DMS53 (cell line): ENCODE measurements at places on chromosomes 7 and 10.

DNA sequence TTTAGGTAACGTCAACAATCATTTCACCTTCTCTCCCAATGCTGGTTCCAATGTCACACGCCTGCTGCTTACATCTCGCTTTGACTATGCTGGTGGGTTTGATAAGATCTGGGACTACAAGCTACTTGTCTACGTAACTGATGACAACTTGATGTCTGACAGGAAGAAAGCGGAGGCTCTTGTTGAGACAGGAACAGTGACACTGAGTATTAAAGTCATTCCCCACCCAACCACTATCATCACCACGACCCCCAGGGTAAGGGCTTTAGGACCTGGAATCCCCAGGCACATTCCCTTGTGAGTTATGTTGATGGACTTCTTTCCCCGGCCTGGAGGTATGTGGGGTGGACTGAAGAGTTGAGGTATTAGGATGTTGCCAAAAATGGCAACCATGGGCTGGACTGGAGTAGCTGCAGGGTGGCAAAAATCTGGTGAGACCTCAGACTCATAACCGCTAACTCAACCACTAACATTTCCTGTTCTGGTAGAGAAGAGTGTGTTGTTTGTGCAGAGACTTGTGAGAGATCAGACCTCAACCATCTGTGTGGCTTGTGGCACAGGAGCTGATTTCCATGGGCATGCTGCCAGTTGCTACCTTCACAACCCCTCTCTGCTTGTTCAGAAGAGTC, 59.2 kb downstream of the CDHR3 start:
- DNase-seq, result peak; percentile 33

GRCh38 chr10:101495324-101495925, 92.6 kb downstream of the POLL start:
- peak; percentile 59 for DNase-seq

GRCh38 chr7:70190281-70190680, 592.0 kb downstream of the AUTS2 start:
- no peak for DNase-seq

DNA sequence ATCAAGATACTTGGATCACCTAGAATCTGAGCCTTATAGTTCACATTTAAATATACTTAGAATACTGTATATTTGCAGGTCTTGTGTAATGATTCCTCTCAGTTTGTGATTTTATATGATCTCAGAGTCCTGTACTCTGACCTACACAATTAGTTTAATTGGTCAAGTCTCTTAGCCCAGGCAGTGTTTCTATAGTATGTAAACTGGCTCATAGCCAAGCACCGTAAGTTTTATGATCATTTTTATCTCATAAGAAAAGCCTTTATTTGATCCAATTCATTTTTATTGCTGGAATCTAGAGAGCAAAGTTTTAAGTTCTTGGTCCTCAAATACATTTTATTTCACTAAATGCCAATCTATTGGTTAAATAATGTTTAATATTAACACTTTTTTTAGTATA, 242.2 kb downstream of the MALRD1 start:
- no peak for DNase-seq

- DNase-seq, result no peak
These were observed 12.3 kb downstream of the KLHL7 start for GRCh38 chr7:23117841-23118240.

DNA sequence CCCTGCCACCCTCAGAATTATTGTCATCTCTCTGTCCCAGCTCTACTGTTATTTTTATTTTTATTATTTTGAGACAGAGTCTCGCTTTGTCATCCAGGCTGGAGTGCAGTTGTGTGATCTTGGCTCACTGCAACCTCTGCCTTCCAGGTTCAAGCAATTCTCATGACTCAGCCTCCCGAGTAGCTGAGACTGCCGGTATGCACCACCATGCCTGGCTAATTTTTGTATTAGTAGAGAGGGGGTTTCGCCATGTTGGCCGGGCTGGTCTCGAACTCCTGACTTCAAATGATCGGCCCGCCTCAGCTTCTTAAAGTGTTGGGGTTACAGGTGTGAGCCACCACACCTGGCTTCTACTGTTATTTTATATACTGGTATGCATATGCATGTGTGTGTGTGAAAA, 11.0 kb downstream of the CALHM2 start:
- DNase-seq, result no peak

GRCh38 chr10:91211675-91212074, 8.8 kb upstream of the PCGF5 start:
- peak; percentile 30 for DNase-seq

GRCh38 chr7:3300221-3300650, 816 bp upstream of the SDK1 start:
- peak; percentile 57 for DNase-seq

- peak; percentile 83 for DNase-seq
These were observed 3.8 kb downstream of the RTKN2 start for GRCh38 chr10:62264702-62265436.

- DNase-seq, result no peak
These were observed 181.8 kb downstream of the ELFN1 start for GRCh38 chr7:1851721-1852516.

GRCh38 chr7:123624527-123625183, 23.0 kb downstream of the ASB15 start:
- peak; percentile 73 for DNase-seq

- DNase-seq, result no peak
These were observed 36.0 kb downstream of the NRCAM start for GRCh38 chr7:108419961-108420908.

DNA sequence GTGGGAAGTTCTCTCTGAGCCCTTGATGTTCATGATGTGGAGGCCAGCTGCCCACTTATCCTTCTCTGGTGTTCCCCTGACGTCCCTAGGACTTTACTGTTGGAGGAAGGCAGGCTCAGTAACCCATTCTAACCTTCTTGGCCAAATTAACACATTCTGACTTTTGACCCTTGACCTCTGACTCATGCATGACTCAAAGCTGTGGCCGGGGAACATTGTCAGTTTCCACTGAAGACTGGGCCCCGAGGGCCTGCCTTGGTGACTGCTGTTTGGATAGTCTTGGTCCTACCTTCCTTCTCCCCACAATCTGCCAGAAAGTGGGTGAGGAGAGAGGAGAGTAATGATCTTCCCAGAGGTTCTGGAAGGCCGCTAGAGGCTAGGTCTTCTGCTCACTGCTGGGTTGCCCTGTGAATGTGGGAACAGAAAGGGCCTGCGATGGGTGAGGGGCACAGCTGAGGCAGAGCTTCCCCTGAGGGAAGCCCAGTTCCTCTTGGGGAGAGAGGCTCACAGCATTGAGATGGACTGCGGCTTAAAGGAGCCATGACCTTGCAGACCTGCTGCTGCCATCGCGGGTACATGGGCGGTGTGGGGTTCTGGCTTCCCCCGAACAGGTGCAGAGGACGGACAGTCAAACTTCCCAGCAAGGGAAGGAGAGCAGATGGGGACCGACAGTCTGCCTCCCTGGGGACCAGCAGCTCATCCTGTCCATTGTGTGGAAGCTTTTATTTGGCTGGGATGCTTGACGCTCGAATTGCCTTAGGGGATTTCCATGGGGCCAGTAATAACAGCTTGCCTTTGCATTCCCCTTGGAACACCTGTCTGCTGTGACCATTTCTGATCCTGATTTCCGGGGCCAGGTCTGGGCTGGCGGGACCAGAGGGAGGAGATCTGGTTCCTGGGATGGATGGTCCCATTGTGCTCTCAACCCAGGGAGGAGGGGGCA, 43.8 kb downstream of the ADAMTS14 start:
- peak; percentile 65 for DNase-seq

- no peak for DNase-seq
These were observed 2.5 kb downstream of the VIPR2 start for GRCh38 chr7:159142199-159142598.

GRCh38 chr10:104711302-104711721, 70.2 kb downstream of the SORCS3 start:
- no peak for DNase-seq

DNA sequence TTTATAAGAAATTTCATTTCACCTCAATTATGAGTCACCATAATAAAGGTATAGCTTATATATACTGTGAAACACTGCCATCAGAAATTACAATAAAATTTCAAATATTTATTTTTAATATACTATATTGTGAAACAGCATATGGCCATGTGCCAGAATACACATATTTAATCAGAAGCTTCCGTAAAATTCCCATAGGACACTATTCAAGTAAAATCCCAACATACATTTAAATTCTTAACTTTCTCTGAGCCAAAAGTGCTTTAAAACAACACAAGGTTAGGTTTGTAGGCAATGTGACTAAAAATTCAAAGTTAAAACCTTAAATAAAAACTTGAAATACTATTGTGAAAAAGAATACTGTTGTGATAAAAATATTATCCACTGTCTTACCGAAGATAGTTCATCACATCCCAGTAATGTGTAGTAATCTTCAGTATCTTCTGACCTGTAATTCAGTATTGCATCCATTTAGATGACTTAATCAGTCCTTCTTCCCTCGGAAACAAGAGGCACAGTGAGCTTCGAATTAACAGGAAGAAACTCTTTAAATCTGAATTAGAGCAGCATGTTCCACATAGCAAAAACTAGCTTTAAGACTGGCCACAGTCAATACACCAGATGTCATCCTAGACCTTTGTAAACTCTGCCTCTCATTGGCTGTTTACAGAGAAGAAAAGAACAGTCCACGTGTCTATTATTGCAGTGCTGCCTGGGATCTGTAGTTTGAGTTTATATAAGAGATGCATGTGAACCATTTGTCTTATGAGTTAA, at the start of gene DNAJC12:
DNAJC12 (minus strand) TSS at position 648 of the 774 bp plus-strand sequence; CDS start at position 471, 177 bp downstream.
- peak; percentile 95 for DNase-seq

DNA sequence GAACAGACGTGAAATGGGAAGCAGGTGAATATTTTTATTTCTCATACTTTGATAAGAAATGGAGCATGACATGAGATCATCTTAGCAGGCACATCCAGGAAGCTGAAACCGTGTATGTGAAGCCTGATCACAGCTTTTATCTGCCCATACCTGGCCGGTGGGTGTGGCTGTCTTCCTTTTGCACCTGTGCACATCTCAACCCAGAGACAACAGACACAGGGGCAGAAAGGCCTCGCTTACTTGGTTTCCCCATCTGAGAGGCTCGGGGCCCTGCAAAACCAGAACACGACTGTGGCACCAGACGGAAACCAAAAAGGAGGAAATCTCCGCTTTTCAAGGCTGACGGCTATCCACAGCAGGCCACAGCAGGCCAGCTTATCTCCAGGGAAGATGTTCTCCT, 116.4 kb downstream of the TCERG1L start:
- DNase-seq, result no peak

DNA sequence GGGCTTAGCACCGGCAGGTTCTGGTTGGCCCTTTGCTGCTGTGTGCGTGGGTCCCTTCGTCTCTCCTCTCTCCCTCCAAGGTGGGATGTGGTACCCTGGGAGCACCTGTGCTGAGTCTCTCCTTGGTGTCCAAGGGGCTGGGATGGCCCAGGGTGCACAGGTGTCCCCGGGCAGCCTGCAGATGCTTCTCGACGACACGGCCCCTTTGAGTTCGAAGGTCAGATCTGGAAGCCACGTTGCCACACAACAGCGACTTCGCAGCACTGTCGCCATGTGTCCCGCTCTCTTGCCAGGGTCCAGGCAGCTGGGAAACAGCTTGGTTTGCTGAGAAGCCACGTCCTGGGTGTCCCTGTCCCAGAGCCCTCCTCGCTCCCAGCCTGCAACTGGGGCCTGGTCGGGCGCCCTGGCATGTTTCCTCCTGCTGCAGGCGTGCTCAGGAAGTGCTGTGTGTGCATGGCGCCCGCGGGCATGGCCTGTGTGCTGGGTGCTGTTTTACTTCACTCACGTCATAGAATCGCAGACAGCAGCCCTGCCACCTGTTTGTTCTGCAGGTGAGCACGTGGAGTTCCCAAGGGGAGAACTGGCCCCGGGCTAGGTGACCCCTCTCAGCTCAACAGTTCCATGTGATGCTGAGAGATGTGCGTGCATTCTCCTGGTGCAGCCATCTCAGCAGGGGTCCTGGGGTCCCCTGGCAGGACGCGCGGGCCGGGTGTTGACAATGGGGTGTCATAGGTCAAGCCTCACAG, 70.9 kb downstream of the DNAJB6 start:
- DNase-seq, result no peak

GRCh38 chr10:28922127-28922526, 244.8 kb downstream of the BAMBI start:
- DNase-seq, result no peak

DNA sequence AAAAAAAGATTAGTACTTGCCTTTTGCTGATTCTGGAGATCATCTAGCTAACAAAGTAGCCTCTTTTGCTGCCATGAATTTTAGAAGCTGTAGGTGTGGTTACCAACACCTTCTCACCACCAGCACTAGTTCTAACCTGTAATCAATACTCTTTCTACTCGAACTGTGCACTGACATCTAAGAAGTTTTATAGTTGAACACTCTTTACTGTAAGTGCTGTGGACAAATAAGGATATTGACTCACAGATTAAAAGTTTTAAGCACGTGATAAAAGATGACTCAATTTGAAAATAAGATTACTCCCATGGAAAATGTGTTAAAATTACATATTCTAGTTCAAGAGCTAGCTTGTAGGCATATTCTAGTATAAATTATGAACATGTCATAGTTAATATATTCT, 89.9 kb downstream of the REEP3 start:
- DNase-seq, result no peak

DNA sequence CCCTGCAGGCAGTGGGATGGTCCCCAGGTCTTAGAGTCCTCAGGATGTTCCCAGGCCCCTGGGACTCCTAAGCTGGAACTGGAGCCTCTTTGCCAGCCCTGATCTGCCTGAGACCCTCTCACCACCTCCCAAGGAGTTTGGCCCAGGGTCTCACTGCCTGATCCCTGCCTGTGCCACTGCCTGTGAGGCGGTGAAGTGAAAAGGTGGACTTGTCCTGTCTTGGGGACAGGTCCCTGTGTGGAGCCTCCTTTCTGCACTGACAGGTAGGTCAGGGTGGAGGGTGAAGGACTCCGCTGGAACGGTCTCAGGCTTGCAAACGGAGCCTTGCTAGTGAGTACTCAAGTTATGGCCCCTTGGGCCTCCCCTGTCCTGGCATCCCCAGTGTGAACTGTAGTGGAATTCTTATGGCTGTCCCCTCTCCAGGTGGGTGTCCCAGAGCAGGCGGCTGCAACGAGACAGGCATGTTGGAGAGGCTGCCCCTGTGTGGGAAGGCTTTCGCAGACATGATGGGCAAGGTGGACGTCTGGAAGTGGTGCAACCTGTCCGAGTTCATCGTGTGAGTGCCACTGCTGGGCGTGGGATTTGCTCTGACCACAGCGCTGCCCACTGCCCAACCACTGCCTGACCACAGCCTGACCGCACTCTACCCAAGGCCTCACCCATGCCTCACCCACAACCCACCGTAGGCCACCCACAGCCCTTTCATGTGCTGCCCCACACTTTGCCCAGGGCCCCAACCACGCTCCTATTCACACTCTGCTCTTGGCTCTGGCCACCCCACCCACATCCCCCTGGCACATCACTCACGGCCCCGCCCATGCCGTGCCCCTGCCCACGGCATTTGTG, 19.5 kb downstream of the RAMP3 start:
- no peak for DNase-seq

DNA sequence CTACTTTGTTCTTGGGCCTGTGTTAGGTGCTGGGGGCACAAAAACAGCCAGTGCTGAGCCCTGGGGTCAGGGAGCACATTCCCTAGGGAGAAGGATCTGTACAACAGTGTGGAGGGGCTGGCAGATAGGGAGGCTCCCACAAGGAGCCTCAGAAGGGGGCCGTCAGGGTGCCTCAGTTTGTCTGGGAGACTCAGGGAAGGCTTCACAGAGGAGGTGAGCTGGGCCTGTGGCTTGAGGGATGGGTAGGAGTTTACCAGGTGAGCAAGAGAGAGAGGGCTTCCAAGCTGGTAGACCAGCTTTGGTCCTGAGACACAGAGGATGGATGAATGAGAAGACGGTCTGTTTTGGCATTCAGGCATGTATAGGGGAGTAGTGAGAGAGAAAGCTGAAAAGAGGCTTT, 52.1 kb downstream of the CAMK1D start:
- DNase-seq, result no peak

GRCh38 chr10:43252166-43252782, 14.6 kb downstream of the RASGEF1A start:
- no peak for DNase-seq
